ENCODE measurements at places on chromosomes 5 and 9.
A peak's percentile ranks its signal among the peaks of the same experiment; 100 is the strongest.

DNA sequence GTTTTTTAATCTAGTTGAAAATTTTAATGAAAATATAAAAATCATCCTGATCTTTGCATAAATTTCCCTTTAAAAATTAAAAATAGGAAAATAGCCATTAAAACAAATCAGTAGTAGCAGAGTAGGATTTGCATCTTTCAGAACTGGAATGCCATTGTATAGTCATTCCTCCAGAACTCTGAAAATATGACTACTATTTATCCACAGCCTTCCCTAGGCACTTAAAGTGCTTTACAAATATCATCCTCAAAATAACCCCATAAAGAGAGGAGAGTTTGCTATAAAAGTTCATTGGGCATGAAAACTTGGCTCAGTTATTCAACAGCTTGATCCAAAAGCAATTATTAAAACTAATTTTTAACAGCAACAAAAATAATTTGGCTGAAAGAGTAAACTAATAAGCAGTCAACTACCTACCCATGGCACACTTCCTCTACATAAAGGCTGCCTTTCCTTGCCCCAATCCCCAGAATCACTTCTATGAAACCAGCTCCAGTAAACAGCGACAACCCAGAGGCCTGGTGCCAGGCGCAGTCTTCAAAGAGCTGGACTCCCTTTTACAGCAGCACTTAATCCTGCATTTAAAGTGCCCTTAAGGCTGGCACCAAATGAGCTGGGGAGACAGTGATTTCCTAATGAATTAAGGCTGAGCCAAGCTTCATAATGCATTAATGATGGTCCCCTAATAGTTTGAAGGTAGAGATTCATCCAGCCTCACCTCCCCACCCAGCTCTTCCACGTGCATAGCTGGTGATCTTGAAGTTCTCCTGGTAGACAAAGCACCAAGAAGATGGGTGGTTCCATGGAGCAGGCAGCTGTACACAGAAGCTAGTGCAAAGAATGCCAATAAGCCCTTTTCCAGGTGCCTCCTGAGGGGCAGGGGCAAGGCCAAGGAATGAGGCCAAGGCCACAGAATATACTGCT lies 36.1 kb downstream of the LHFPL2 start:
- DNase-seq = no peak

- no peak for DNase-seq
Observed at GRCh38 chr9:108759835-108760234, 96.0 kb downstream of the ACTL7B start.

DNA sequence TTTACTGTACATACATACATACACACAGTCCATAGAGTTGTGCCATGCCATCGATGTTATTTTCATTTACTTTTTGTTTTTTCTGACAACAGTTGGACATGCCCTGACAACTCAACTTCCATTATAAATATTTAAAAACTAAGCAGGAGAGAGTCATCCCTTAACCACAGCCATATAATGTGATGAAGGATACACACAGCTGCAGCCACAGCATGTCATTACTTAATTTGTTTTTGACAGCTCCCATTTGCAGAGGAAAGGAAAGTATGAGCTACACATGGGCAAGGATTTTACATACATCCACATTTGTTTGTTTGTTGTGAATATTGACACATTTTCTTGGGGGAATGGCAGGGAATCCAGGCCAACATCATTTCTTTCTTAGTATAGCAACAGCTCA lies 91.5 kb upstream of the TUT7 start:
- no peak for DNase-seq

- DNase-seq = no peak
Observed at GRCh38 chr5:109141222-109142200, 268.3 kb downstream of the PJA2 start.

DNA sequence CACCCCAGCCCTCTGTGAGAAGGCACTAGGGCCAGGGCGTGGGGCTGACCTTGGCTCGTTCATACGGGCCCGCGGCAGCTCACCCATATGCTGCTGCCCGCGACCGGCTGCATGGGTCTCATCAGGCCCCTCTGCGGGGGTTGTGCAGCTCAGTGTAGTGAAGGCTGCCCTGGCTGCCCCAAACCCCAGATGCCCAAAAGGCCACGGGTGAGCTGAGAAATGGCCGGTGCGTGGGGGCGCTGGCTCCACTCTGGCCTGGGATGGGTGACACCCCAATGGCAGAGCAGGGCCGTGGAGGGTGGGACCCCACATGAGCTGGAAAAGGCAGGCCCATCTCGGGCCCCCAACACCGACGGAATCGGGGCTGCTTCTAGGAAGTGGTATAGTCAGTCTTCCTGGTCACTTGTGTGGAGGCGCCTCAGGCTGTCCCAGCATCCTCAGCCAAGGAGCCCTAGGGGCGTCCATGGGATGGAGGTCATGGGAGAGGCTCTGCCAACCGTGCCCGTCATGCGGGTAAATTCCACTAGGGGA lies 19.4 kb upstream of the LRRC14B start:
- no peak for DNase-seq

DNA sequence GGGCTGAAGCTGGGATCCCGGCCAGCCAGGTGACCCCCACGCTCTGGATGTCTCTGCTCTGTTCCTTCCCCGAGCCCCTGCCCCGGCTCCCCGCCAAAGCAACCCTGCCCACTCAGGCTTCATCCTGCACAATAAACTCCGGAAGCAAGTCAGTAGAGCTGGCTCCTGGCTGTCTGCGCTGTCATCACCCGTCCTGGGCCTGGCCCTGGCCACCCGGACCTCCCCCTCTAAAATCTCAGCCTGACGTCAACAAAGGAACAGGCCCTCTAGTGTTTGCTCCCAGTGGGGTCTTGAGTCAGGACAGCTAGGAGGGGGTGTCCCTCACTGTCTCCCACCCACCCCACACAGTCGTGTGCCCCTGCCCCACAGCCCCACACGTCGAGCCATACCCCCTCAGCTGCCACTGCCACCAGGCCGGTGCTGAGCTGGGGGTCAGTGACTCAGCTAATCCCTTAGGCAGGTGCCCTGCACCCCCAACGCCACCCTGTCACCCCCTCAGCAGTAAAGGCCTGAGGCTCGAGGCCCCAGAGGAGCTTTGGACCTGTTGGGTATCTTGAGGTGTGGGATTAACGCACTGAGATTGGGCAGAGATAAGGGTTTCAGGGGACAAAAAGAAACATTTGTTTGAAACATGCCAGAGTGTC lies 1.1 kb upstream of the LCNL1 start:
- DNase-seq = no peak

DNA sequence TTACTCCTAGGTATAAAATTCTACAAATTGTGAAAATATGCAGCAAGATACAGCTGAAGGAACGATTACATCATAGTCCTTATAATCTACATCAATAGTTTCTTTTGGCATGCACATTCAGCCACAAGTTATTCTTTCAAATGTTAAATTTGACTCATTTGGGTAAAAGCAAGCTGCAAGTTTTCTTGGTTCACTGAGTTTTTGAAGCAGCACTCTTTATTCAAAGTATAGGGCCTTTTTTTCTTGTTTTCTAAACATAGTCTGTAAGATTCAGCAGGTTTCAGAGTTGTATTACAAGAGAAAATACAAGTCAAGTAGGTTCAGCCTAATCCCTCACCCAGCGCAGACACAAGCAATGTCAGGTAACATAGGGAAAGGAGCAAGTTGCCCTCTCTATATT lies 981.5 kb downstream of the PTPRD start:
- DNase-seq = no peak

- DNase-seq = no peak
Observed at GRCh38 chr9:135908754-135909204, 1.4 kb upstream of the CAMSAP1 start.

DNA sequence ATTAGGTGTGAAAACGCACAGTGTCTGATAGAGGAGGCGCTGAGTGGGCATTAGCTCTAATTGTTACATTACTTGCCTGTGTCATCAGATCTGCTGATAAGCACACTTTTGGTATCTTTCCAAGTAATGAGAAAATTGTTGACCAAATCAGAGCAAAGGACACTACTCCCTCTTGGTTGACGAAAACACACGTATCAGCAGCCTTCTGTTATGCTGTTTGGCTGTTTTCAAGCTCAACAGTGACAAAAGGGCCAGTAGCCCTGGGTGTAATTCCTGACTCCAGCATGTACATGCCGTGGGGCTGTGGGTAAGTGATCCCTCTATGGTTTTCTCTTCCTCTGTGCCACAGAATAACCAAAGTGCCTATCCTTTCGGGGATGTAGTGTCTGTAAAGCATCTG lies 151.4 kb downstream of the AUH start:
- no peak for DNase-seq

GRCh38 chr5:92945605-92946097 lies 635.4 kb downstream of the NR2F1-AS1 start:
- DNase-seq = no peak

GRCh38 chr5:24290536-24290935 lies 354.2 kb downstream of the CDH10 start:
- no peak for DNase-seq

GRCh38 chr9:8486095-8486494 lies 686.5 kb upstream of the DMAC1 start:
- no peak for DNase-seq

DNA sequence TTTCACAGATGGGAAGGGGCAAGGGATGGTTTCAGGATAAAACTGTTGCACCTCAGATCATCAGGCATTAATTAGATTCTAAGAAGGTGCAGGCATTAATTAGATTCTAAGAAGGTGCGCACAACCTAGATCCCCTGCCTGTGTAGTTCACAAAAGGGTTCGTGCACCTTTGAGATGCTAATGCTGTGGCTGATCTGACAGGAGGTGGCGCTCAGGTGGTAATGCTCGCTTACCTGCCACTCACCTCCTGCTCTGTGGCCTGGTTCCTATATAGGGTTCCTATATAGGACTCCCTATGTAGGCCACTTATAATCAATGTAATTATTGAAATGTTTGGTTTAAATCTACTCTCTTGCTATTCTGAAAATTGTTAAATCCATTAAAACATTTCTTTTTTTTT lies 171.0 kb downstream of the MSX2 start:
- DNase-seq = no peak

GRCh38 chr5:584216-584615 lies 27.9 kb upstream of the CEP72 start:
- no peak for DNase-seq

DNA sequence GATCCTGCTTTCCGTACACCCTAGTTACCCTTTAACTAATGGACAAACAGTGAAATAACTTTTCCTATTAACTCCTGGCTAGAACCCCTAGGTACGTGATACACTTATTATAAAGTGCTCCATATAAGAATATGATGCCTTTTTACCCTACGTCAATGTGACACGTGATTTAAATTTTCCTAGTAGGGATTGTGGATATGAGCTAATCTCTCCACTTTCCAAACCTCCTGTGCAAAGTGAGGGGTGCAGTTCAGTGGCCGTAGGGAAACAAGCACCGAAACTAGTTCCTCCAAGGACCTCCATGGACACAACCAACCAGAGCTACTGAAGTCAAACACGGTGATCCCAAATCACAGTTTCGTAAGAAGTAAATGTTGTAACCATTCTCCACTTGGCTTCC lies 19.3 kb downstream of the NFIB start:
- DNase-seq = no peak

DNA sequence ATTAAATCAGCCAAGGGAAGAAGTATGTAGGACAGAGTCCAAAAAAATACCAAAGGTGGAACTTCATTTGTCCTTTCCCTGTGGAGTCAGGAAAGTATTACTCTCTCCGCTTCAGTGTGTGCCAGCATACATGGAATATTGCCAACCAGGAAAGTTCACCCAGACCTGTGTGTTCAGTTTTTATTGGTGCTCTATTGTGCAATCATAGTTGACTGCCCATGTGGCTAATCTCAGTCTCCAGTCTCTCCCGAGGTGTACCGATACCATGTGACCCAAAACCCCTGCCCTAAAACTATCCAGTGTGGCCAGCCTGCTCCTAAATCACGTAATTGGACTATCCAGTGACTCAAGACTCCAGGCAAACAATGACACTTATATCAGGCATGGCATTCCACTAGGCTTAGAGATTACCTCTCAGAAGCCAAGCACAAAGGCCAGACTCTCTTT lies 38.8 kb downstream of the NFX1 start:
- no peak for DNase-seq

- no peak for DNase-seq
Observed at GRCh38 chr9:126327006-126327713, 531 bp downstream of the MVB12B start.

DNA sequence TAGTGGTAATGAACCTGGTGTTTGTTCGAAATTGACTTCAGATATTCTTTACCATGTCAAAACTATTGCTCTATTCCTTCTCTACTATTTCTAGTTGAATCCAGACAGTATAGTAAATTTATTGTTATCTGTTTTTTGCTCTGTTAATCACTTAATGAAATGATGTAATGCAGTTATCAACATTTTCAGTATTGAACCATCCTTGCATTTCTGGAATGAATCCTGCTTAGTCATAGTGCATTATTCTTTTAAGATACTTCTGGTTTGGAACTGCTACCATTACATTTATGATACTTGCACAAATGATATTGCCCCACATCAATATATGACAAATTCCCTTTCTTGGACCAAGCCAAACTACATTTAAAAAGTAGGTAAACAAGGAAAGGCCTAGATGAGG lies 554.0 kb upstream of the KLF4 start:
- no peak for DNase-seq

- DNase-seq = no peak
Observed at GRCh38 chr9:120915854-120916470, 10.6 kb downstream of the TRAF1 start.

- no peak for DNase-seq
Observed at GRCh38 chr5:178982941-178983340, 12.2 kb downstream of the GRM6 start.

GRCh38 chr9:137550231-137550621 lies at the start of gene PNPLA7:
PNPLA7 (minus strand) TSS chr9:137550402; CDS start chr9:137550197, 205 bp downstream.
- peak; percentile 66 for DNase-seq

DNA sequence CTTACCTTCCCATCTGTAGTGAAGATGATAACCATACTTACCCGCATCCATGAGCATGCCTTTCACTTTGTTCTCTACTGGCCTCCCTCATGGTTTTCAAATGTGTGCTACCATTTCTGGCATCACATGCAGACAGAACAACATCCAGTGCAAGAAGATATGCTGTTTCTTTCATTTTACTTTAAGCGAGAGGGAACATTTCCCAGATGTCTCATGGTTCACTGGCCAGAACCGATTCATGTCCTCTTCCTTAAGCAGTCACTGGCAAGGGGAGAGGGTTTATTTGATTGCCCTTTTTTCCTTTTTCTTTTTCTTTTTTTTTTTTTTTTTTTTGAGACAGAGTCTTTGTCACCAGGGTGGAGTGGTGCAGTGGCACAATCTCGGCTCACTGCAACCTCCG lies 37.7 kb downstream of the ARRDC3 start:
- no peak for DNase-seq

- no peak for DNase-seq
Observed at GRCh38 chr5:14039063-14039462, 94.6 kb upstream of the DNAH5 start.

DNA sequence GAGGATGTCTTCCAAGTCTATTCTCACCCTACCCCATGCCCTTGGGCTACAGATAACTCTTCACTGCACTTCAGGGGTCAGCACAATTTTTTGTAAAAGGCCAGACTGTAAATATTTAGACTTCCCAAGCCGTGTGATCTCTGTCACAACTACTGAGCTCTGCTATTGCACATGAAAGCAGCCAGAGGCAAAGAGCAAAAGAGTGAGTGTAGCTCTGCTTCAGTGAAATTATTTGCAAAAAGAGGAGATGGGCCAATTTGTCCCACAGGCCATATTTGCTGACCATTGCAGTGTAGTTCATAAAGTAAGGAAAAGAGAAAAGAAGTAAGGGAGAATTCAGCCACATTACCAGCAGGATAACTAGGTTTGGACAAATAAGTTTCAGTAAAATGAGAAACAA lies 7.0 kb upstream of the MOCS2 start:
- no peak for DNase-seq

GRCh38 chr5:74072646-74073045 lies 446.6 kb downstream of the ARHGEF28 start:
- no peak for DNase-seq
